Hepatocyte (in vitro differentiated cells): ENCODE measurements at places on chromosomes 2 and 18. TPM values are rescaled to one million over a fixed set of nuclear protein-coding genes. Genes with fewer than 3 reads are reported as not detected.

- DNase-seq, result no peak
- H3K27ac ChIP-seq, result no peak overlapping the region
- no peaks in the 10 kb centered on the region for H3K27me3 ChIP-seq
- no peak overlapping the region for H3K4me3 ChIP-seq
- H3K36me3 ChIP-seq, result no peaks in the 10 kb centered on the region
- H3K4me1 ChIP-seq, result no peaks in the 10 kb centered on the region
These were observed 147.9 kb downstream of the MYT1L start for GRCh38 chr2:2183176-2183575.

DNA sequence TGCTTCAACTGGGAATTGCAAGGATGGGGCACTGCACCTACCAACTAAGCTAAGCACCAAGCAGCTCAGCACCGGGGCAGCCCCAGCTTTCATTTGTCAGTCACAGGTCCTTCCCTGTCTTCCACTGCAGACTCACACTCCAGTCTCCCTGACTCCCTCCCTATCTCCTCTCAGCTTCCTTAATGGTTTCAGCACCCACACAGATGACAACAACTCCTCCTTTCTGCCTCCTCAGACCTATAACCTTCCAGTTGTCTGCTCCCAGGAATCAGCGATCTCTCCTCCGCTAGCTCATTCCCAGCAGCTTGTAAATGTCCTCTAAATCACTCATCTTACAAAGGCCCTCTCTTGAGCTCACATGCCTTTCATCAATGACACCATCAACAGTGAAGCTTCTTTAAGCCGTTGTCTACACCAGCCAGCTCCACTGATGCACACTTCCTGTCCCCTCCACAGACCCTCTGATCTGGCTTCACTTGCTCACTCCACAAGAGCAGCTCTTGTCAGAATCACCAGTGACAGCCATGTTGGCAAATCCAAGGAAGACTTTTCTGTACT, 32.1 kb downstream of the CLASP1 start:
- no peak overlapping the region for H3K27ac ChIP-seq
- H3K27me3 ChIP-seq, result no peaks in the 10 kb centered on the region
- no peak for DNase-seq
- no peaks in the 10 kb centered on the region for H3K4me1 ChIP-seq
- no peak overlapping the region for H3K4me3 ChIP-seq
- no peaks in the 10 kb centered on the region for H3K36me3 ChIP-seq

DNA sequence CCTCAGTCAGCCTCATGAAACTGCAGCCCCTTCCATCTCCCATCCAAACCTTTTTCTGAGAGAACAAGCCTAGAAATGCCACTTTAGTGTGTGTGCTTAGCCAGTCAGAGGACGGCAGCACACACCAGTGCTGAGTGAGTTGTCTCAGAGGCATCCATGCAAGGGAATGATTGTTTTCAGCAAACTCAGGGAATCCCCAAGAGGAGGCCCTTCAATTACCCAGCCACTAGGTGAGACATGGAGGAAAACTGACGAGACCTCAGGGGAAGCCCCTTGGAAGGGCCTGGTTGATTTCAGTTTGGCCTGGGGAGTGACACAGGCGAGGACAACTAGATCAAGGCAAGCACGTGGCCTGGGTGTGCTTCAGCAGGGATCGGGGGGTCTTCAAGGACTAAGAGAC, 49.7 kb downstream of the APOB start:
- no peaks in the 10 kb centered on the region for H3K27me3 ChIP-seq
- H3K36me3 ChIP-seq, result no peaks in the 10 kb centered on the region
- H3K27ac ChIP-seq, result no peak overlapping the region
- DNase-seq, result no peak
- no peak overlapping the region for H3K4me3 ChIP-seq
- H3K4me1 ChIP-seq, result peaks cover 7% of the 10 kb centered on the region

- no peaks in the 10 kb centered on the region for H3K27me3 ChIP-seq
- no peak overlapping the region for H3K27ac ChIP-seq
- no peaks in the 10 kb centered on the region for H3K4me1 ChIP-seq
- no peak overlapping the region for H3K4me3 ChIP-seq
- no peak for DNase-seq
These were observed 298.8 kb downstream of the TNS1 start for GRCh38 chr2:217703999-217704398.

GRCh38 chr2:216029416-216030129, 16.2 kb upstream of the MREG start:
- no peaks in the 10 kb centered on the region for H3K27me3 ChIP-seq
- H3K4me1 ChIP-seq, result no peaks in the 10 kb centered on the region
- no peak for DNase-seq

DNA sequence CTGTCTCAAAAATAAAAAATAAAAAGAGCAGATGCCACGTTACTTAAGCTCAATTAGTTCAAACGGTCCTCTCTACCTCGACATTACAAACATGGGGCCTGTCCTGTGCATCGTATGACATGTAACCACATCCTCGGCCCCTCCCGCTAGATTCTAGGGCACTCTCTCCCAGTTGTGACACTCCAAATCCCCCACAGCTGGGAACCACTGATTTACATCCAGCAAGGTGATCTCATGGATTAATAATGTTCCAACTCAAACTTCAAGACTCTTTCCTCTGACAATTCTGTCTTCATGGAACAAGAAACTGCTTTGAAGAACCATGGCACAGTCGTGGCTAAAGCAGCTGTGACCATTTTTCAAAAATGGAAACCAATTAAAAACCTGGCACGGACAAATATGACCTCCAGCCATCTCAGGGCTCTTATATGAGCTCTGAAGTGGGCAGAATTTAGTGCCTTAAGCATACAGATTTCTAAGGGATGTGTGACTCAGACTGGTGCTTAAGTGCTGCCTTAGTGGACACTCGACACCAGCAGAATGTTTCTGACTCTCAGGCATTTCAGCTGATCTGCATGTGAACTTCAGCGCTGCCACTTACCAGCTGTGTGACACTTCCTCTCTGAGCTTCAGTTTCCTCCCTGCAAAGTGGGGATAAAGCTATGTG, 31.7 kb upstream of the ASAP2 start:
- H3K4me3 ChIP-seq, result no peak overlapping the region
- peak; percentile 54 for DNase-seq
- peak overlapping the region; percentile 39 for H3K27ac ChIP-seq
- H3K36me3 ChIP-seq, result no peaks in the 10 kb centered on the region

- no peak overlapping the region for H3K4me3 ChIP-seq
- no peaks in the 10 kb centered on the region for H3K36me3 ChIP-seq
- H3K27ac ChIP-seq, result no peak overlapping the region
- peaks cover 21% of the 10 kb centered on the region for H3K4me1 ChIP-seq
- DNase-seq, result no peak
These were observed 99.6 kb upstream of the RIOK3 start for GRCh38 chr18:23353459-23353858.

The LYG2 gene
- total RNA-seq, result not detected in 2 replicates

The TUBB6 gene
- total RNA-seq, result 68.6 and 86.1 TPM in 2 replicates

The SS18 gene
- 95.9 and 111 TPM in 2 replicates for total RNA-seq
